ENCODE measurements at places on chromosomes 7 and 10. TPM values are rescaled to one million over a fixed set of nuclear protein-coding genes. Genes with fewer than 3 reads are reported as not detected.

The WEE2 gene
- total RNA-seq: not detected

The CAMK1D gene
- 9.4 TPM for total RNA-seq

The NRP1 gene
- 87.4 TPM for total RNA-seq

The OR9A2 gene
- not detected for total RNA-seq

The SRI gene
- 121 TPM for total RNA-seq

The MEOX2 gene
- total RNA-seq: not detected

The LZTS2 gene
- total RNA-seq: 38.8 TPM

The NKX1-2 gene
- not detected for total RNA-seq

The NPSR1 gene
- total RNA-seq: not detected

The COL26A1 gene
- total RNA-seq: 0.67 TPM

The TAS2R39 gene
- total RNA-seq: not detected

The SPDYE2B gene
- total RNA-seq: not detected

The AKR1B15 gene
- total RNA-seq: 43.4 TPM

The IQUB gene
- total RNA-seq: 0.05 TPM

The TCERG1L gene
- not detected for total RNA-seq

The PLCE1 gene
- 7.0 TPM for total RNA-seq

The SPDYE6 gene
- total RNA-seq: not detected
